NCI-H1105 (cell line): ENCODE measurements at places on chromosomes 5 and 9.

DNA sequence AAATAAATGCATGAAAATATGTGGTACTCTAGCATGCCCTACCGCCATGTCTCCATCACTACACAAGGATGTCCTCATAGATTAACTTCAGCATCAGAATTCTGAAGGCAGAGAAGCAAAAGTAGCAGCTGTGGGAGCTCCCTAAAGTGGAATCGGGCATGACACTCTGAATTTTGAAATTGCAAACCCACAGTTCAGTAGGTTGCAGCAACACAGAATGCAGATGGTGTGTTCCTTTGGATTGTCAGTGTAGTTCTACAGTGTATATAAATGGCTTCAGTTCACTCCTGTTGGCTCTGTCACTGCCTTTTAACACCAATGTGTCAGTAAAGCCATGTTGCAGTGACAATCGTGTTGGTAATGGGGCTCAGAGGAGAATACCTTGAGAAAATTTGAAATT lies 973.6 kb upstream of the WWC1 start:
- no peak for DNase-seq

GRCh38 chr5:142520885-142521284 lies 165.0 kb downstream of the FGF1 start:
- DNase-seq = no peak

DNA sequence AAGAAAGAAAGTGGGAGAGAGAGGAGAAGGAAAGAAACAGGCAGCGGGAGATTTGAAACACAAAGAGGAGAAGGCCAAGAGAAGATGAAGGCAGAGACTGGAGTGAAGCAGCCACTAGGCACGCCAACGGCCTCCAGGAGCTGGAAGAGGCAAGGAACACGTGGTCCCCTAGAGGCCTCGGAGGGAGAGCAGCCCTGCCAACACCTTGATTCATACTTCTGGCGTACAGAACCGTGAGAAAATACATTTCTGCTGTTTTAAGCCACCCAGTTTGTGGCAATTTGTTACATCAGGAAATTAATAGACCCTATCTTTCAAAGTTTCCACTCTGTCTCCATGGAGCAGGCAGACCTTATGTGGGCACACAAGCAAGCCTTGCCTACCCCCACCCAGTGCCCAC lies 133.4 kb downstream of the ACTL7B start:
- DNase-seq = no peak

DNA sequence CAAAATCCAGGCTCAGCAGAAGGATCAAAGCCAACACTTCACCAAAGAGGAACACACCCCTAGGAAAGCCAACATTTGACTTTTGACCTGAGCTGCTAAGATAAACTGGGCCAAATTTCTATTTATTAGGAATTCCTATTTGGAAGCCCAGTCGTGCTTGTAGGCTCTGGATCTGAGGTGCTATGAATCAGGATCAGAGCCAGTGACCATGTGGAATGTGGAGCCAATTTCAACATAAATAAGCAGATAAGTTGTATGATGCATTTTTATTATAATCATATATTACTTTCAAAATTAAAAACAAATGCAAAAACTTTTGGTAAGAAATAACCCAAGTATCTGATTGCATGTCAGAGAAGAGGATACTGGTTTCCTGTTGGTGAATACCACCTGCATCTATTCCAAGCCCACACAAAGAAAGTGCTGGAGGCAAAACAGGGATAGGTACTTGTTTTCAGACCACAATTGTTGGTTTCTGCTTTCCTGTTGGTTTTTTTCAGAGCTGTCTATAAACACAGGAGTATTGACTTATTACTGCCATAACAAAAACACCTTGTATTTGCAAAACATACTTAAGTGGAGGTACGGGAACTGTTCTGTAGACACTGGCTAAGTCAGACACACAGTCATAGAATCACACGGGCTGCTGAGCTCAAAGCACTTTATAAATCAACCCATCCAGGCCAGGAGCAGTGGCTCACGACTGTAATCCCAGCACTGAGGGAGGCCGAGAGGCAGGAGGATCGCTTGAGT lies 52.8 kb downstream of the ARL15 start:
- no peak for DNase-seq

DNA sequence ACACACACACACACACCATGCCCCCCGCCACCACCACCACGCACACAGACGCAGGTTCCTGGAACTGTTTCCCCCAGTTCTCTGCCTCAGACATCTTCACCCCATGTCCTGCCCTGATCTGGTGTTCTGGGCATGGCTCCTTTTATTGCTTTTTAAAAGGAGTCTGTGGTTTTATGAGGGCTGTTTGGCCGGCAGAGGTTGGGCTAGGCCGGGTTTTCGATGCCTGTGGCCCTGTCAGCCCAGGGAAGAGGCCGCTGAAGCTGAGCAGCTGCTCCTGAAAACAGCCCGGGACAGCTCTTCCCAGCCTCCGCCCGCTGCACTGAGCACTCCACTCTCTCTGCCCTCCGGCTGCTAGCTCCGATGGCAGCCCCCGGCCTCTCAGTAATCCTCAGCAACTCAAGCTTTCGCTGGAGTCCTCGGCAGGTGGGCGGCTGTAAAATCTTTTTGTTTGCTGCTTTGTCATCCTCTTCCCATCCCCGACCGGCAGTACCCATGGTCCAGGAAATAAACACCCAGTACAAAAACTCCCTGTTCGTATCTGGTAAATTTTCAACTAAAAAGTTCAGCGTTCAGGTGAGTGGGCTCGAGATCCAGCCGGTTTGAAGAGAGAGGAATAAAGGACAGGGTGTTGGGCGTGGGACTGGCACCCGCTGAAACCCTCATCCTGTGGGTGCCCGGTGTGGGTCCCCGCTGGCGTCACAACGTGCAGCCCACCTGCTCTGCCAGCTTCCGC lies 103.0 kb upstream of the ERCC6L2 start:
- no peak for DNase-seq

DNA sequence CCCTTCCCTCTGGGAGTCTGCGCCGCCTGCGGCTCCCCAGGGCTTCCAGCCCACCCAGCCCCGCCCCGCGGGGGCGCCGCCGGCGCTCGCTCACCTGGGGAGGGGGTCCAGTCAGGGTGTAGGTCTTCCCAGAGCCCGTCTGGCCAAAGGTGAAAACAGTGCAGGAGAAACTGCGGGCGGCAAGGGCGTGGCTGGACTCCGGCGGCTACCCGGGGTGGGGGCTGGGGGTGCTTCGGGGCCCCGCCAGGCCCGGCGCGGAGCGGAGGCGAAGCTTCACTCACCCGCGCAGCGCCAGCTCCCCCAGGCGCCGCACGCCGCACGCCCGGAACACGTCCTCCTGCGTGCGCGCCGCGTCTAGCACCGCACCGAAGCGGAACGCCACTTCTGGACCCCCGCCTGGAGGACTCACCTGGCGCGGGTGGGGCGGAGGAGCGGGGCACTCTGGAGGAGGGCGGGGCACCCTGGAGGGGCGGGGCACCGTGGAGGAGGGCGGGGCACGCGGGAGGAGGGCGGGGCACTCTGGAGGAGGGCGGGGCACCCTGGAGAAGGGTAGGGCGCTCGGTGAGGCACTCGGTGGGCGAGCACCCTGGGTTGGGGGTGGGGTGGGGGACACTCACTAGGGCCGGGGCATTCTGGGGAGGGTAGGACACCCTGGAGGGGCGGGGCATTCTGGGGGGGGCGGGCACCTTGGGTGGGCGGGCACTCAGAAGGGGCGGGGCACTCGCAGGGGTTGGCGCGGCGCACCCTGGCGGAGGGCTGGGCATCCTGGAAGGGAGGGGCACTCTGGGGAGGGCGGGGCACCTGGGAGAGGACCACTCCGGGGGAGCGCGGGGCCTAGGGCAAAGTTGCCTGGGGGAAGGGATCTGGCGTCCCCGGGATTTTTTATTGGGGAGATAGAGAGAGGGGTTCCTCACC lies 814 bp downstream of the KIF12 start:
- no peak for DNase-seq

- no peak for DNase-seq
These were observed 13.1 kb downstream of the DIAPH1 start for GRCh38 chr5:141605523-141606277.

DNA sequence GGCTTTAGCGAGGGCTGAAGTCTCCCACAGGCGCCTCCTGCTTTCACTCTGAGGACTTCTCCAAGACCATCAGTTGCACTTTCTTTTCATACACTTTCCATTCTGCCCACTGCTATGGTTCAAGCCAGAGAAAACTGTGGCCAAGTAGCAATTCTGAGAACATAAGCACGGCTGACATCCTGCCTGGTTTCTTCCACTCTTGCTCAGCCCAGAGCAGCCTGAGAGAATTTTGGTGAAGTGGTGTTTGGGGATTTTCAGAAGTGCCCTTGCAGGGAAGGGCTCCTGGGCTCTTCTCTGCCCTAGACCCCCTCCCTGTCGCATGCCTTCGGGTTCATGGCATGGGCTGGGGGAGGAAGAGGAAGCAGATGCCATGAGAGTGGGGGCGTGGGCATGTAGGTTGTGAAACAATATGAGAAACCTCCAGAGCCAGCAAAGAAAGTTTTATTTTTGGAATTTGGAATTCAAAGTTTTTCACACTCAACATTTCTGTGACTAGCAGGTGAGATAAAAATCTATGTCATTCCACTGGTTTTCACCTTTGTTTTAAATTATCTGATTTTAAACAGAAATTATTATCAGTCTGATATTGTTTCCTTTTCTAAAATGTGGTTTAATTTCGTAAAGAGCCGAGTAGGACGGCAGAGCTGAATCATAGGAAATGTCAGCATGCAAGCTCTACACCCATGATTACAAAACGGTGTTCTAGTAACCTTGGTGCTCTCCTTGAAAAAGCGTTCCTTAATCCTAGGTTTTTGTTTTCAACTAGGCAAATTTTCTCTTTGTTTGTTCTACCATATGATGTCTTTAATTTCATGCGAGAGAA lies 27.8 kb upstream of the TNFSF8 start:
- no peak for DNase-seq

DNA sequence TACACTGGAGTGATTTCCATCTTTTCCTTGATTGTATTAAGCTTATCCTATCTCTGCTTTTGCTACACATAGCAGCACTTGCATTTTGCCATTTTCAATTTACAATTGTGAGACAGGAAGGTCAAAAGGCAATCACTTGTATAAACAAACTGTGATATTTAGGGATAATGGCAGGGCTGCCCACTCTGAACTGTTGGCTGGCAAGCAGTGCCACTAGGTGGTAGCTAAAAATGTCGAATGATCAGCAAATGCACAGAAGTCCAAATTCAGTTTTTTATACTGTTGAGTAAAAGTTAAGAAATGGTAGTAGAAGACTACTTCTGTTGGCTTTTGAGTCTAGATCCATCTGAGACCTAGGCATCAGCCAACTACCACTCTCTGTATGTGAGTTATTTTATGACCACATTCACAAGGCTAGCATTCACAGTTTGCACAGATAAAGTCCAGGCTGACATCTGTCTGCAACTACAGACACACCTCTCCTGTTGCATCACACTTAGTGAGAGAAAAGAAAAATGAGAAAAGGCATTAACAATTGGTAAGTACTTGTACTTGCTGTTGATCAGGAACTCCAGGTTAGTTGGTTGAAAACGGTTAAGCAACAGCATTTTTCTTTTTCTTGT lies 108.8 kb upstream of the ASTN2 start:
- no peak for DNase-seq
